Nephron progenitor cell (in vitro differentiated cells): ENCODE measurements at places on chromosomes 1 and 21.

GRCh38 chr1:62513013-62513412 lies 76.2 kb downstream of the USP1 start:
- no peak for DNase-seq

- DNase-seq: no peak
Measured at GRCh38 chr1:53929246-53929960, 16.1 kb downstream of the IFT25 start.

- no peak for DNase-seq
Measured at GRCh38 chr1:25469177-25469576, 38.5 kb downstream of the MACO1 start.

GRCh38 chr1:203075236-203076030 lies 10.4 kb downstream of the MYOG start:
- DNase-seq: peak; percentile 39

DNA sequence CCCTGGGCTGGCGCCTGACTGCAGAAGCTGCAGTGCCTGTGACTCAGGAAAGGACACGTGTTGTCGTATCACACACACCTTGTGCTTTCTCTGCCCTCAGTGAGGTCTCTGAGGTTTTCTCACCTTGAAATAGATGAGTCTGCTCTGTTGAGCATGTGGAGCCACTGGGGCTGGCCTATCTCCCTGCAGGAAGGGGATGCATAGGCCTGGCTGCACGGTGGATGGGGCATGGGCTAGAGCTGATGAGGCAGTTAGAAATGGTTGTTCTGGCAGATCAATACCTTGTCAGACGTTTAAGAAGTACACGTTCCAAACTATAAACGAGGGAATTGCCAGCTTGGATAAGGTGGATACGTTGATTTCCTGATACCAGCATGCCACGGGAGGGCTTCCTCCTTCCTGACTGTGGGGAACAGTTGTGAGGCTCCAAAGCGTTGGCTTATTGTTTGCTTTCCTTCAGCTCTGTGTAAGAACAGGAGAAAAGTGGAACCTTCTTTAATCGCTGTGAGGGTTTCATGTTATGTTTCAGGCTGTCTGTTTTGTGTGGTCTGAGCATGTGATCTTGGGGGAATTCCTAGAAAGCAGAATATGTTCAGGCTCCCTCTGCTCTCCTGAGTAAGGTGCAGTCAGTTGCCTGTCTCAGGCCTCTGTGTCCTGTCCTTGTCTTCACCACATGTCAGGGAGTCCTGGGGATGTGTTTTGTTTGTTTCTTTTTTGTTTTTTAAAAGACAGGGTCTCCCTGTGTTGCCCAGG lies 44.8 kb downstream of the PCNT start:
- DNase-seq: no peak

GRCh38 chr1:238469146-238469631 lies 578.5 kb upstream of the ZP4 start:
- no peak for DNase-seq
